Spinal cord (tissue), 10 donors: ENCODE measurements at places on chromosomes 1 and 21. TPM values are rescaled to one million over a fixed set of nuclear protein-coding genes. Genes with fewer than 3 reads are reported as not detected.
A peak's percentile ranks its signal among the peaks of the same experiment; 100 is the strongest.

DNA sequence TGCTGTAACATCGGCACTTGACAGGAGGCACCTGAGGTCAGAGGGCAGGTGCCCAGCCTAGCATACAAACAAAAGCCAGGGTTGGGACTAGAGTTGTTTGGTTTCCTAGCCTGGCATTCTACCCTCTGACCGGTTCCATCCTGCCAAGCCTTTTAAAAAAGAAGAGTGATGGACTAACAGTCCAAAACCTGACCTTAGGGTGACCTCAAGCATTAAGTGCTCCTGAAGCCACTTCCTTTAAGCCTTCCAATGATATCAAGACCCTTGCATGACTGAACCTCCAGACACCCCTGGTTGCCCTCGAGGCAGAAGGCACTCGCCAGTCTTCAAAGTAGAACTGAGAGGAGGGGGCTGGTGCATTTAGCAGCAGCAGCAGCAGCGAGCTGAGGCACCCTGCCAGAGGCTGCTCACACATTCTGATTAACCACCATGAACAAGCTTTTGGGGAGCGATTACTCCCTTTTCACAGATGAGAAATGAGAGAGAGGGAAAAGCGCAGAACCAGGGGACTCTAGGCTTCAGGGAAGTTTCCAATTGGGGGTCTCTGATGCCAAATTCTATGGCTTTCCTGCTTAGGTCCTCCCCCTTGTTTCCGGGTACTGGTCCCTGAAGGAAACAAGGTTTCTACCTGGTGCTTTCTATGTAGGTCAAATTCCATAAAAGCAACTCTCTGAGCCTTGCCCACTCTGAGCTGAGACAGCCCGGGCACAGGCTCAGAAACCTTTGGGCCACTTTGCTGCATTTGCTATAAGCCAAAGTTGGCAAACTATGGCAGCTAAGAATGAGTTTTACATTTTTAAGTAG, 9.2 kb downstream of the SLC2A1 start:
- DNase-seq: no peak
- peaks cover 74% of the 10 kb centered on the region for H3K4me1 ChIP-seq
- peaks cover 11% of the 10 kb centered on the region for H3K36me3 ChIP-seq
- H3K4me3 ChIP-seq: no peak overlapping the region
- peak overlapping the region; percentile 29 for H3K27ac ChIP-seq

Gene INSRR
- 5.2 TPM for total RNA-seq

DNA sequence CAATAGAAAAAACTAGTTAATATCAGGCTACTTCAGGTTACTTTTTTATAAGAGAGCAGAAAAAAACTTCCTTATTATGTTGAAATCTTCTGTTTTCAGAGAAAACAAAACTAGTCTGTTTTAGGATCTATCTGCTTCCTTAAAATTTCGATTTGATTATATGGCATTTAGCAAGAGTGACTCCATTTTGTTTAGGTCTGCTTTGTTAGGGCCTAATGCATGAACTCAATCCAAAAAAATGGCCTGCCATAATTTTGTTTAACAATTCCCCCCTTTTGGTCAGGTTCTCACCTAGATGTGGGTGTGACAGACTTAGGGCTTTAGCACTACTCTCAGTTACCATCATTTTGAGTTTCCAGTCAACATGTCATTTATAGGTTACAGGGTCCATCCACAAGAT, 89.8 kb upstream of the GNG12 start:
- no peaks in the 10 kb centered on the region for H3K36me3 ChIP-seq
- DNase-seq: no peak
- no peaks in the 10 kb centered on the region for H3K27me3 ChIP-seq
- no peak overlapping the region for H3K4me3 ChIP-seq

- H3K27ac ChIP-seq: no peak overlapping the region
- peaks cover 8% of the 10 kb centered on the region for H3K4me1 ChIP-seq
- DNase-seq: no peak
- no peak overlapping the region for H3K4me3 ChIP-seq
- no peaks in the 10 kb centered on the region for H3K36me3 ChIP-seq
Measured at GRCh38 chr1:22290157-22290556, 147.3 kb upstream of the WNT4 start.

Gene TNNT2
- 23.4 TPM for total RNA-seq

Gene NPR1
- 1.7 TPM for total RNA-seq

- H3K36me3 ChIP-seq: peaks cover 2% of the 10 kb centered on the region
- peak overlapping the region; percentile 97 for H3K4me3 ChIP-seq
- H3K27ac ChIP-seq: no peak overlapping the region
- no peak for DNase-seq
Measured at GRCh38 chr1:220044678-220045355, 1.5 kb downstream of the EPRS1 start.

Gene RPE65
- 4.0 TPM for total RNA-seq

DNA sequence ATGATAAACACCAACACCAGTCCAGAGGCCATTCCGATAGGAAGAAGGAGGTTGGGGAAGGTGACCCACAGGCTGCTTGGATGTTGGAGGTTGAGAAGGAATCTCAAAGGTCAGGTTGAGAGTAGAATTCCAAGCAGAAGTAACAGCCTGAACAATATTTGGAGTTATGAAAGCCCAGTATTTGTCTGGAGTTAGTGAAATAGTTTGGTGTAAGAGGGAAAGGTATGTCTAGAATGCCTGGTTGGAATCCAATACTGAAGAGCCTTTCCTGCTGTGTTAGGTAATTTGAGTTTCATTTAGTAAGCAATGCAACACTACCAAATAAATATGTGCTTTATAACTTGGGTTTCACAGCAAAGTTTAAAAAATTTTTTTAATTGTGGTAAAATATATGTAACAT, 70.5 kb upstream of the MCOLN3 start:
- H3K27ac ChIP-seq: no peak overlapping the region
- no peaks in the 10 kb centered on the region for H3K36me3 ChIP-seq
- no peaks in the 10 kb centered on the region for H3K4me1 ChIP-seq
- H3K27me3 ChIP-seq: no peaks in the 10 kb centered on the region
- H3K4me3 ChIP-seq: no peak overlapping the region

DNA sequence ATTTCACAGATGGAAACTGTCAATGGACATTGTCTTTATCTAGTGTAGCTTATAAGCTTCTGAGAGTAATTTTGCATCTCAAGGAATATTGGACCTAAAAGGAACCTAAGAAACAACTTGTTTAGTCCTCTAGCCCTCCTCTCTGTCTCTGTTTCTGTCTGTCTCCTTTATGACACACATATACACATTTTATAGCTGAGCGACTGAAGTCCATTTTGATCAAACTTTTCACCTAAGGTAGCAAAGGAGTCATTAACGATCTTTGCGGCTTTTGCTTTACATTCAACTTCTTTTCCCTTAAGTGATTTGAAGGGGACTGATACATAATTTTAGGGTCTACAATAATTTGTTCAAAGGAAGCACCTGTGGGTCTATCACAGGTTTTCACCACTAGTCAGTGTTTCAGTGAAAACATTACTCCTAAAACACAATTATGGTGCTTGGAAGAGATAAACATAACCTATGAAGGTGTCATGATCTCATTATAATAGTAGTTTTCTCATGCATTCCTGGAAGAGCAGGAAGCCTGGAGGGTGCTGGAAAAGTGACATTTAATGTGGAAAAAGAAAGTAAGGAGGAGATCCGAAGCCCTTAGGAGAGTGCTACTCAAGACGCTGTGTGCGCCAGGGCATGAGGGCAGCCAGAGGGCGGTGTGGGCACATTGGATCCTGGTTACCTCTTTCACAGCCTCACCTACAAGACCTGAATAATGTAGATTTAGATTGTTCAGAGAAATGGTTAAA, 248.6 kb downstream of the DNM3 start:
- H3K27me3 ChIP-seq: no peaks in the 10 kb centered on the region
- DNase-seq: no peak
- H3K4me1 ChIP-seq: no peaks in the 10 kb centered on the region

DNA sequence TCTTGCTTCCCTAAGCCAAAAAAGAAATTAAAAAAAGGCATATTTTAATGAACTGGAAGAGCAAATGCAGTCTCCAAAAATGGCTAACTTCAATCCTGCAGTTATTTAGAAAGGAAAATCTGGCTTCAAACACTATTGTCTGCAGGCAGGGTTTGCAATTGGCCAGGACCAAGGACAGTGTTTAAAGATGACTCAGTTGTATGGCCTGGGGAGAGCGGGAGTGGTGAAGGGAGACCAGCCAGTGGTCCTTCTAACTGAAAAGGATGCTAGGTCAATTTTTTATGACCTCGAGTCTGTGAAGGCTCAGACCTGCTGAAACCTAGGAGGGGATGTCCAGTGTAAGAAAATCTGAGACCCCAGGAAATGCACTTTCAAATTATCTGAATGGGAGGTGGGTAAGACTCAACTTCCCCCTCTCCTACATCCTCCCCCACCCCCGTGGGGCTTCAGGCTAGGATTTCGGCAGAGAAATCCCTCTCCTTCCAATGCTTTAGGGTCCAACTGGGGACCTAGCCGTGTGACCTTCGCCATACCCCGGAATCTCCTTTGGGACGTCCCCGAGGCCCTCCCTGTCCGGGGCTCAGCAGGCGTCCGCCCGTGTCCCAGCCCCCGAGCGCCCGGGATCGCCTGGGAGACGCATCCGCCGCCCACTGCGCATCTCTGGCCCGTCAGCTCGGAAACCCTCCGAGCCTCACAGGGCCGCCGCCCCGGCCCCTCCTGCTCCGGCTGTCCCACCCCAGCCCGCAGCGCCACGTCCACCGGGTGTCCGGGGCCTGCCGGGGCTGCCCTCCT, 602 bp upstream of the RIMKLA start:
- peak overlapping the region; percentile 48 for H3K4me3 ChIP-seq
- DNase-seq: peak; percentile 37
- no peak overlapping the region for H3K27ac ChIP-seq

GRCh38 chr1:54806931-54807611, 5.9 kb upstream of the TTC22 start:
- H3K4me3 ChIP-seq: no peak overlapping the region
- H3K27me3 ChIP-seq: peaks cover 2% of the 10 kb centered on the region
- DNase-seq: no peak
- peaks cover 5% of the 10 kb centered on the region for H3K4me1 ChIP-seq
- no peak overlapping the region for H3K27ac ChIP-seq
- no peaks in the 10 kb centered on the region for H3K36me3 ChIP-seq

DNA sequence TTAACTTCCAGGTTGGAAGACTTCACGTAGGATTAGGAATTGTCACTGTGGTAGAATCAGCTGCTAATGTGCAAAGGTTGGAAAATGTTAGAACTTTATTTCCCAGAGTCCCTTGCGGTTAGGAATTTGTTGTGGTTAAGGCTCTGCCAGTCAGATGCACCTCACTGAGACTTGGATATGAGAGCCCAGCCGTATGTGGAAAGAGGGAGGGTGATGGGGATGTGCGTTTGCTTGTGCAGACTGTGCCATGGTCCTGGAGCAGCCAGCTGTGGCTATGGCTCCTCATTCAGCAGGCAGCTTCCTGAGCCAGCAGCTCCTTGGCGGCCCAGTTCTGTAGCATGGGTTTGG, 12.5 kb downstream of the S100A10 start:
- no peak overlapping the region for H3K4me3 ChIP-seq
- DNase-seq: no peak
- H3K36me3 ChIP-seq: no peaks in the 10 kb centered on the region
- no peaks in the 10 kb centered on the region for H3K4me1 ChIP-seq
- no peaks in the 10 kb centered on the region for H3K27me3 ChIP-seq

DNA sequence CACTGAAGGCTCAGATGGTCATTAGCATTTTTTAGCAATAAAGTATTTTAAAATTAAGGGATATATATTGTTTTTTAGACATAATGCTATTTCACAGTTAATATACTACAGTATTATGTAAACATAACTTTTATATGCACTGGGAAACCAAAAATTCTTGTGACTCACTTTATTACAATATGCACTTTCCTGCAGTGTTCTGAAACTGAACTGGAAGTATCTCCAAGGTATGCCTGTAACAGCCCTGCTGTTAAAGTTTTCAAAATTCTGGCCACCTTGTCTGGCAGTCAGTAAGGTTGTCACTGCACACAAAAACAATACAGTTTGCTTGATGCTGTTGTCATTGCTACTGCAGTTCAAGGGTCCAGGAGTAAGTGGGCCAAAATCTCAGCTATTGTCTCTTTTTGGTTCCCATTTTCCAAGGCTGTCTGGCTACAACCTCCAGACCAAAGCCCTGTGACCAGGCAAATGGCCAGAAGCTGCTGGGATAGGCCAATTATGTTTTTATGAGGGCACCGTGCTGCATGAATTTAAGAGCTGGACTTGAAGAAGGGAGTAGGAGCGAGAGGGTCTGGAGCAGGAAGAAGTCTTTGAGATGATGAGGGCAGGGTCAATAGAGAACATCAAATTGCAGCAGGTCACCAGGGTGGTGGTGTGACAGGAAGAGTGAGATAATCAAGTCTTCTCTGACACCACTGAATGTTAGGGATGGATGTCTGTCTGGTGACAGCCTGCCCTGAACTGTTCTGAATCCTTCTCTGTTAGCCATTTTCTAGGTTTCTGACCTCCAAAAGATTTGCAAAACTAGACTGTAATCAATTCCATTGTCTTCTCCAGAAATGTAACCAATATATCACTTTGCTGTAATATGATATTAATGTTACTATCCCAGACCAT, 82.3 kb upstream of the CACHD1 start:
- no peaks in the 10 kb centered on the region for H3K4me1 ChIP-seq
- no peak for DNase-seq
- no peaks in the 10 kb centered on the region for H3K27me3 ChIP-seq
- H3K4me3 ChIP-seq: no peak overlapping the region

DNA sequence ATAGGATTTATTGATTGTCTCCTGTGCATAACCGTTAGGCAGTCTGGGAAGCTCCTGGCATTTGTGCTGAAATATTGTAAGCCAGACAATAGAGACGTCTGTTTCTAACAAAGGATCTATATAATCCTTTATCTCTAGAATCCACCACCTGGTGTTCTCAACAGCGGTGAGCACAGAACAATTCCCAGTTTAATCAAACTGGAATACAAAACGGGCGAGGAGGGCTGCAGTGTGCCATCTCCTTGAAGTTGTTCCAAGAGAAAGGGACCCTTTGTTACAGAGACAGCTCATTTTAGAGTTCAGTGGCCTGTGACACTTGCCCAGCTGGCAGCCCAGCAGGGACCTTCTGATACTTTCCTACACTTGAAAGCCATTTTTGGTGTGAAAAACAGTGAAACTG, 162.8 kb upstream of the IVNS1ABP start:
- H3K27me3 ChIP-seq: no peaks in the 10 kb centered on the region
- H3K27ac ChIP-seq: no peak overlapping the region
- DNase-seq: no peak
- H3K4me1 ChIP-seq: peaks cover 4% of the 10 kb centered on the region

Gene THEM5
- total RNA-seq: not detected

- DNase-seq: no peak
- no peaks in the 10 kb centered on the region for H3K27me3 ChIP-seq
- H3K4me1 ChIP-seq: no peaks in the 10 kb centered on the region
- H3K27ac ChIP-seq: peak overlapping the region; percentile 25
Measured at GRCh38 chr1:115534106-115534505, 107.7 kb upstream of the VANGL1 start.

GRCh38 chr1:48771561-48771960, 5.1 kb downstream of the BEND5 start:
- H3K4me3 ChIP-seq: no peak overlapping the region
- no peak for DNase-seq
- H3K4me1 ChIP-seq: peaks cover 10% of the 10 kb centered on the region
- peaks cover 7% of the 10 kb centered on the region for H3K36me3 ChIP-seq
- no peaks in the 10 kb centered on the region for H3K27me3 ChIP-seq
- no peak overlapping the region for H3K27ac ChIP-seq
